ENCODE measurements at places on chromosomes 5 and 9.

GRCh38 chr5:158224253-158224652 lies 365.3 kb upstream of the CLINT1 start:
- DNase-seq, result no peak

- DNase-seq, result no peak
These were observed 12.4 kb downstream of the SLC30A5 start for GRCh38 chr5:69105996-69106906.

DNA sequence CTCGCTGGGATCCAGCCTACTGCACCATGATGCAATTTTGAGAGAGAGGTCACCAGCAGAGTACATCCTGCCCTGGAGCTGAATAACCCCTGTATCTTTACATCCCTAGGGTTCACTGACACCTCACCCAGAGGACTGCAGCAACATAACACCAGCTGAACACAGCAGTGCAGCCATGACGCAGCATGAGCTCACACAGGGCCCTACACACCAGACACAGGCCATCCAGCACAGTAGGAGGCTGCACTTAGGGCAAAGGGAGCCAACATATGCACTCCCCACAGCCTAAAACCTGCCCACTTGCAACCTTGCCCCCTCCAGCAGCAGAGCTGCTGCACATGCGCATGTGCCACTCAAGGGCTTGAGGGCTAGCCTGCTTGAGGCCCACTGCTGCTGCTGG lies 157.3 kb upstream of the SMARCA2 start:
- DNase-seq, result no peak

DNA sequence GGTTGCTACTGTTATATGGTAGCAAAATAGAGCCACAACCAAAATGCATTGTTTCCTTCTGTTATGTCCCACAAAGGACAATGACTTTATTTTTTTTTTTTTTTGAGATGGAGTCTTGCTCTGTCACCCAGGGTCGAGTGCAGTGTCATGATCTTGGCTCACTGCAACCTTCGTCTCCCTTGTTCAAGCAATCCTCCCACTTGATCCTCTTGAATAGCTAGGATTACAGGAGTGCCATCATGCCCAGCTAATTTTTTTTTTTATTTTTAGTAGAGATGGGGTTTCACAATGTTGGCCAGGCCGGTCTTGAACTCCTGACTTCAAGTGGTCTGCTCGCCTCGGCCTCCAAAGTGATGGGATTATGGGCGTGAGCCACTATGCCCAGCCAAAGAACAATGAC lies 527.7 kb upstream of the SGCD start:
- no peak for DNase-seq
